ENCODE measurements at places on chromosomes 6 and 20.

GRCh38 chr6:121748376-121748775, 312.9 kb downstream of the GJA1 start:
- DNase-seq = no peak

- no peak for DNase-seq
Measured at GRCh38 chr20:8242066-8242465, 110.0 kb downstream of the PLCB1 start.

DNA sequence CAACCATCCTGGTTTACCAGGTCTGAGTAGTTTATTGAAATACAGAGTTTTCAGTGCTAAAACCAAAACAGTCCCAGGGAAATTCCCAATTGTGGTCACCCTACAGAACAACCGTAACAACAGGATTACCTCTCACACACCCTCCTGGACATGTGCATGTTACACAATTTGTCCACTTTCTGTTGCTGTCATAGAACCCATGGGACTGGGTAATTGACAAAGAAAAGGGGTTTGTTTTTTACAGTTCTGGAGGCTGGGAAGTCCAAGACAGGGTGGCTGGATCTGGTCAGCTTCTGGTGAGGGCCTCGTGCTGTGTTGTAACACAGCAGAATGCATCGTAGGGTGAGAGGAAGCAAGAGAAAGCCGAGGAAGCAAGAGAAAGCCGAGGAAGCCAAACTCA, 9.1 kb upstream of the ADA start:
- DNase-seq = no peak

GRCh38 chr6:17552861-17553260, 47.2 kb upstream of the FAM8A1 start:
- DNase-seq = no peak

GRCh38 chr20:50658804-50659380, 32.5 kb downstream of the RIPOR3 start:
- no peak for DNase-seq

- DNase-seq = no peak
Measured at GRCh38 chr6:148316308-148316707, 26.3 kb upstream of the SASH1 start.

GRCh38 chr6:105802703-105803102, 283.4 kb upstream of the PRDM1 start:
- no peak for DNase-seq

DNA sequence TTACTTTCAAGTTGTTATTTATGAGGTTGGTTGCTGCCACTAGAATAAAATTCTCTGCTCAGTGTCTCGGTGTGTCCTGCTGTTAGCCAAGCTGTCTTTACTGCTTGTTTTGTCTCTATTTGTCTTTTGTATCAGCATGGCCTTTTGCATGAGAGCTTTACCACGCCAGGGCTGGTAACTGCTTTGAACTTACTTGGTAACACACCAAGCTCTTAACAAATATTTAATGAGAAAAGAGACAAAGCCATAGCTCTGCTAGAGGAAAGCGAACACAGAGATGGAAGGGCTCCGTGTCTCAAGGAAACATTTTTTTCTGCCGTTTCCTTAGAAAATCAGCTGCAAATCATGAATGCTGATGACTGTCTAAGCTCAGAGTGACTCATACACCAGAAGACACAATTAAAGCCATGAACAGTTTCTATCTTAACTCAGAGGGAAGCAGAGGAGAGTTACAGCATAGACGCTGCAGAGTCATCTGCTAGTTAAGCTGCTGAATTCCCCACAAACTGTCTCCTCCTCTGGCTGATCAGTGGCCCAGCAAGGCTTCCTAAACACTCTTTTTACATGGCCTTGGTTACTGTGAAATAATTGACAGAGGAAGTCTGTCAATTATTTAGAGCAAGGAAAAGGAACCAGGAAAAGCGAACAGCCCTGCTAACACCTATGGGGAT, 44.8 kb downstream of the AGPAT4 start:
- no peak for DNase-seq

GRCh38 chr6:35842381-35842780, 37.2 kb downstream of the LHFPL5 start:
- DNase-seq = no peak

DNA sequence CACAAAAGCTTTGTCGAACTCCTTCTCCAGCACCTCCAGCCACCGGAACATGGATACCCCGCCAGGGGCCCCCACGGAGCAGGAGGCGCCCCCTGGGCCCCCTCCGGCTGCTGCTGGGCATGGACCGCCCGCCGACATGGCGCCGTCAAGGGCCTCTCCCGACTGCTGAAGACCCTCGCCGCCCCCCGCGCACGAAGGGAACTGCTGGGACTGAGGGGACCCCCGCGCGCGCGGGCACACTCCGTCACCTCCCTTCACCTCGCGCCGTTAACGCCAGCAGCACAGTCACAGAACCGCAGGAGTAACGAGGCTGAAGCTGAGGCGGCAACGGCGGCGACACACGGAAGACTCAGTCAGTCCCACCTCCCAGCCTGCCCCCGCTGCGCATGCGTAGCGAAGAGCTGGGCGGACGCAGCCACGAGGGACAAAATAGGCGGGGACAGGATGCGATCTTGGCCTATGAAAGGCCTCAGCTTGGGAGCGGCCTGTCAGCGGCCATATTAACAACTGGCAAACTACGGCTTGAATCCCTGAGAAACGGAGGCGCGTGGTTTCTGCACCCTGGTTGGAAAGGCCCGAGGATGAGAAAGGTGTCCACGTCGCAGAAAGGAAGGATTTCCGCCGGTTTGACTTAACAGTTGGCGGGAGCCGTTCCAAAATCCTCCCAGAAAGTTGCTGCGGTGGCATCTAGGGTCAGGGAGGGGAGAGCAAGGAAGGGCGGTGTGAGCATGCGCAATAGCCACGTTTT, at the start of gene GOPC:
Gene GOPC (minus strand): TSS at position 361 of the 748 bp plus-strand sequence. CDS start 223 bp downstream, at position 138.
- peak; percentile 78 for DNase-seq

All from GM19239 (cell line).